ENCODE measurements at places on chromosomes 7 and 10.

DNA sequence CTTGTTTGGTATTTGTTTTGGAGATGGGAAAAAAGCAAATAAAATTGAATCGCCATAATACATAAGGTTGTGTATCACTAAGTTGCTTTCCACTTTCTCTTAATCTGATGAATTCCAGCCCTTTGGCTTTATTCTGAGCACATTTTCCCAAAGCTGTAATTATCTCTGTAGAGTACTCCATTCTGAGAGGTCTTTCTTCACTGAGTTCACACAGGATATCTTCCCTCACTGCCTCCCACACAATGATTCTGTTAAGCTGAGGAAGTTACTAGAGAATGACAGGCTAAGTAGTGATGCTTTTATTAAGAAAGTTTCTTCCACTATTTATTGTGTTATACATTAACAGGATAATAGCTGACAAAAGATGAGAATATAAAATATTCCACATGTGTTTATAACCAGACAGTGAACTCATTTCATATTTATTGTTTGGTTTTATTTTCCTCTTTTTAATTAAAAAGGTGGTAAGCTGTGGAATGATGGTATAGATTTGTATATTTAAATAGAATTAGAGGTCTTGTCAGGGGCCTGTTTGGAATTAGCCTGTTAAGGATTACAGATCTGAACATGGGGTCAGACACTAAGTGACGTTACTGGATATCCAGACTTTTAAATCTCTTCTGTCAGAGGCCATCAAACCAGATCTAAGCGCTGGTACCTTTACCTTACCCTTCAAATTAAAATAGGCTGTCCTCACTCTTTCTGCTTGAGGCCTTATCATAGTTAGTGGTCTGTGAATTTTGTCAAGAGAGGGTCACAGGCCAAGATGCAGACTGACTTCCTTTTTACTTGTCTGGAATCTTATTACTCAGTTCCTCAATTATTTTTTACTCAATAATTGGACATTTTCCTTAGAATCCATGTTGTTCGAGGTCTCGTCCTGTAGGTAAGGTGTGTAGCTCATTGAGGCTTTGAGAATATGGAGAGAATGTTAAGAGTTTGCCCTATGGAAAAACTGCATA is 8.4 kb downstream of the PLXDC2 start:
- no peak for DNase-seq

DNA sequence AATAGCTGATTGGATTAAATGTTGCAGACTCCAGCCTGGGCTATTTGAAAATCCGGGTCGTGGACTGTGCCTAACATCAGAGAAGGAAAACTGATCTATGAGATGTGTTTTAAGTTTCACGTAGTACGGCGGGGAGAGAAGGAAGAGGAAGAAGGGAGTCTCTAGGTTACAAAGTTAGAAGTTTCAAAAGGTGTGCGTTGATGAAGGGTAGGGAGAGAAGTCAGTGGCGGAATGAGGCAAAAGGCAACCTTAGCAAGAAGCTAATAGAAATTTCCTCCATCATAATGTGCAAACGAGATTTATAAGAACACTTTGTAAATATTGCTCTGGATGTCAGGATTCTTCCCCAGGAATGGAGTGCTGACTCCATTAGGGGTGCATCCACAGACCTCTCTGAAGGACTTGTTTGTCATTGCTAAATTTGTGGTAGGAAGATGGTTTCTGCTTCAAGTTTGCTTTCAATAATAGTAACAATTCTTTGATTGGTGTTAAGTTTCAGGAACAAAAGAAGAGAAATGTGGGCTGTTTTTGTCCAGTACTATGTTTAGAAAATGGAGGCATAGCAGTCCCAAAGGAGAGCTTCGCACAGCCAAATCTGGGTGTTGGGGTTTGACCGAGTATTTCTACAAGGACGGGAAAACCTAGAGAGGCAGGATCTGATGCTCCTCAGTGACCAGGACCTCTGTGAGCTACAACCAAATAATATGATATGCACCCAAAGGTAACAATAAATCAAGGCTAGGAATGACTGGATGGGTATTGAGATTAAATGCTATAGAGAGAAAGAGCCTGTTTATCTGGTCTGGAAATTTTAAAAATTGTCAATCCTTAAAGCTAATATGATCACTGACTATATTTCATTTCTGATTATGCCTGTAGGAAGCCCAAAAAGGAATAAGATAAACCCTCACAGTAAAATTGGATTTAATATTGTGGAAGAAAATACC is 8.2 kb downstream of the TWIST1 start:
- DNase-seq, result no peak

GRCh38 chr7:95646350-95646749 is 50.0 kb upstream of the PDK4 start:
- DNase-seq, result peak; percentile 23

DNA sequence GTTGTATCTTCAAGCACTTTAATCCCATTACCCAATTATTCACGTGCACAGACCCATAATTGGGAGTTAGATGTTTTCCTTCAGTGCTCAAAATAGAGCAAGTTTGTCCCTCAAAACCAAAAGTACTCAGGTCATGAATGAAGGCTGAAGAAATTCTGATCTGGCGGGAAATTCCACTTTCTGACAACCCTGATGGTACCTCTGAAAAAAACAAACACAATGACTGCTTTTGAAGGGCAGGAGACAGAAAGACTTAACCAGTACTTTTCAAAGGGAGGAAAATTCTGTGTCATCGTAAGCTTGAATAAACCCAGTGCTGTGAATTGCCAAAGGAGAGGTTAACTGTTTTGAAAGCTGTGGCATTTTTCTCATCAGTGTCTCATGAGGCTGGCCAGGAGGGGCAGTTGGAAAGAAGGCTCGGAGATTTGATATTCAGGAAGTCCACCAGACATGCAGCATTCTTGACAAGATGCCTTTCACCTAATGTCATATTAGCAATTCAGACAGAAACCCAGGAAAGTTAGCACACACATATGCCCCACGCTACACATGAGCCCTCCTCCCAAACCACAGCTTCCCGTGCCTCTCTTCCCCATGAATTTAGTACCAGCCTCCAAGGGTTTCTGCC is 347.0 kb downstream of the KCNMA1 start:
- DNase-seq, result no peak

DNA sequence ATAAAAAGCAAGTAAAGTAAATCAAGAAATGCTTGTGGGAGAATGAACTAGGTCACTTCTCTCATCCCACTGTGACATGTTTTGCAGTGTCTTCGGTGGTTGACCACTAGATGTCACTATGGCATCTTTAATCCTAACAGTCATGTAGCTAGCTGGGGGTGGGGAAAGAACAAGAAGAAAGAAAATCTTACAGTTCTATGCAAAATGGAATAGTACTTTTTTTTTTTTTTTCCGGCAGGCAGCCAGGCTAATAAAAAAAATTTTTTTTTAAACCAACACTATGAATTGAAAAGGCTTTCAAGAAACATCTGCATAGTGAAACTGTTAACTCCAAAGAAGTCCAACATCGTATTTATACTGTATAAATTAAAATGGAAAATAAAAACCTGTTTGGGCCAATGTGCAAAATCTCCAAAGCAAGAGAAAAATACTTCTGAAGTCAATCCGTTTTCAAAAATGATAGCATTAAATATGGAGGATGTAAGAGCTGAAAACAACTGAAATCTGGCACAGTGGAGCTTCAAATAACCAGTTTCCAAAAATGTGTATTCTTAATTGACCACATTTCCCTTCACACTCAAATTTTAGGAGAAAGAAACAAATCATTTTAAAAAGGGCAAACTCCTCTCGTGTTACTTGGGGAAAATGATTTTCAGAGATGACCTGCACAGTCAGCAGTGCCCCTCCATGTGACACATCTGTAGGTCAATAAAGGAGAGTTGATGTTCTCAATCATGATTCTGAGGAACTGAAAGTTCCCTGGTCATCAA is 38.5 kb downstream of the CDK1 start:
- peak; percentile 53 for DNase-seq

DNA sequence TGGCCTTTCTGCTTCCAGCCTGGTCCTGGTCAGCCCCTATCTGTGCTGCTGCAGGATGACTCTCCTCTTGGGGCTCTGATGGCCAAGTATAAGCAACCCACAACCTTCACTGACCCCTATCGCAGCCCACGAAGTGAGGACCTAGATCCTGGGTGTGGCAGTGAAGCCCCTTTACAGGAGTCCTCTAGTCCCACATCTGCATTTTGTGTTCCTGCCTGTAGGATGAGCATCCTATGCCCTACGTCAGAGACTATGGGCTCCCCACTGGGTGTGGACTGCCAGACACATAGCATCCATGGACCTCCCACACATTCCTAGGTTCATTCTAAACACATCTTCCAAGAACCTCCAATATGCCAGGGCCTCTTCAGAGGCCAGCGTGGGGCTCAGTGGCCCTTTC is 29.0 kb downstream of the ARHGAP22 start:
- no peak for DNase-seq

DNA sequence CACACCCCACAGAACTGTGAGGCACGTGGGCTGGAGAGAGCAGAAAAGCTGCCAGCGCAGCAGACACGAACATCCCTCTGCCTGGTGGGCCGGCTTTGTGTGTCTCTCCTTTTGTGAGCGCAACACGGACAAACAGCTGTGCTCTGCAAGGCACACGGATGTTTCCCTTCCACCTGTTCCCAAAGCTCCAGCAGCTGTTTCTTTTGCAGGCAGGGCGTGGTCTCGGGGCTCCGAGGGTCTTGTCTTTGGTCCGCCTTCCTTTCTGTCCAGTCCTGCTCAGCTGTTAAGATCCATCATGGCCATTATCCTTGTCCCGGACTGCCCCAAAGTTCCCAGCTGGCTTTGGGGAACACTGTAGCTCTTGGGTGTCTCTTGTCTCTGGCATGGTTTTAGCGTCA is 32.7 kb upstream of the SH2B2 start:
- no peak for DNase-seq

DNA sequence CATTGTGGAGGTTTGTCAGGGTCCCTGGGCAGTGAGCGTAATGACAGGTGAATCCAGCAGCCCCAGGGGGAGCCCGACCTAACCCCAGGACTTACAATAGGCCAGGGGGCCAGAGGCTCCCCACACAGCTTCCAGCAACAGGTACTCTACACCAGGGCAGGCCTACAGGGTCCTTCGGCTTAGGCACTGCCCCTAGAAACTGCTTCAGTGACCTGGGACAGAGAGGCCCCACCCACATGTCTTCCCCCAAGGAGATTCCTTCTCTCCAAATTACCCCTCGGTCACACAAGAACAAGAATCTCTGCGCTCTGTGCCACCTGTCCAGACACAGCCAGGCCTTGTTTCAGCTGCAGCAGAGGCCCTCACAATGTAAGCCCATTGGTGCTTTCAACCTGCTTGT is 24.4 kb downstream of the SKIDA1 start:
- DNase-seq, result no peak

- DNase-seq, result peak; percentile 58
These were observed 201.0 kb upstream of the IMMP2L start for GRCh38 chr7:111763221-111763801.

DNA sequence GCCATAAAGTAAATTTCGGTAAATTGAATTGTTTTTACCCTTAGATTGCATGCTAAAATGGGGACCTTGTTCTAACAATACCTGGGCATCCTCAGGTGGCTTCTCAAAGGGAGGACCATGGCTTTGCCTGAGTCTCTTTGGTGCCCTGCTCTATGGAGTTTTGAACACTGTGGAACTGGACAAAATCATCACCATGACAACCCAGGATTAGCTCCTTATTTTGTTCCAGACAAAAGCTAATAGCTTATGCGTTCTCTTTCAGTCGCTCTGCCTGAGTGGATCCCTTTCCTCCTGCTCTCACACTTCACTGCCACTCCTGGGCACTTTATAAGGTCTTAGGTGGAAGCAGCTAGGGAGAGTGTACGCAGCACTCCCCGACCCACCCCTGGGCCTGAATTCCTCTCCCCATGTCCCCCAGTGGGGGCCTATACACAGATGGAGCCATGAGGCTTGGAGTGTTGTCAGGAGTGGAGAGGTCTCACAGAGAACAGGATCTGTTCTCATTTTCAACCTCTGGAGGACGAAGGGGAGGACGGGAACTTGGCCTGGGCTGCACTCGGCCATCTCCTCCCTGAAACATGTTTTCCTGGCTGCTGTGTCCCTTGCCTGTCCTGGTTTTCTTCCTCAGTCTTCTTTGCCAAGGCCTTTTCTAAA is 19.0 kb downstream of the ADCYAP1R1 start:
- DNase-seq, result no peak

DNA sequence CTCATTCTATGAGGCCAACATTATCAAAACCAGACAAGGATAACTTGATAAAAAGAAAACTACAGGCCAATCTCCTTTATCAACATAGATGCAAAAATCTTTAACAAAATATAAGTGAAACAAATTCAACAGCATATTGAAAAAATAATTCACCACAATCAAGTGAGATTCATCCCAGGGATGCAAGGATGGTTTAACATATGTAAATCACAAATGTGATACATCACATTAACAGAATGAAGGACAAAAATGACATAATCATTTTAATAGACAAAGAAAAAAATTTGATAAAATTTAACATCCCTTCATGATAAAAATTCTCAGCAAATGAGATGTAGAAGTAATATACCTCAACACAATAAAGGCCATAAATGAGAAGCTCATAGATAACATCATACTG is 53.8 kb downstream of the TCAF1 start:
- no peak for DNase-seq

GRCh38 chr7:42235741-42236161 is 1.3 kb downstream of the GLI3 start:
- no peak for DNase-seq

GRCh38 chr7:106420736-106421135 is 136.0 kb upstream of the NAMPT start:
- no peak for DNase-seq

DNA sequence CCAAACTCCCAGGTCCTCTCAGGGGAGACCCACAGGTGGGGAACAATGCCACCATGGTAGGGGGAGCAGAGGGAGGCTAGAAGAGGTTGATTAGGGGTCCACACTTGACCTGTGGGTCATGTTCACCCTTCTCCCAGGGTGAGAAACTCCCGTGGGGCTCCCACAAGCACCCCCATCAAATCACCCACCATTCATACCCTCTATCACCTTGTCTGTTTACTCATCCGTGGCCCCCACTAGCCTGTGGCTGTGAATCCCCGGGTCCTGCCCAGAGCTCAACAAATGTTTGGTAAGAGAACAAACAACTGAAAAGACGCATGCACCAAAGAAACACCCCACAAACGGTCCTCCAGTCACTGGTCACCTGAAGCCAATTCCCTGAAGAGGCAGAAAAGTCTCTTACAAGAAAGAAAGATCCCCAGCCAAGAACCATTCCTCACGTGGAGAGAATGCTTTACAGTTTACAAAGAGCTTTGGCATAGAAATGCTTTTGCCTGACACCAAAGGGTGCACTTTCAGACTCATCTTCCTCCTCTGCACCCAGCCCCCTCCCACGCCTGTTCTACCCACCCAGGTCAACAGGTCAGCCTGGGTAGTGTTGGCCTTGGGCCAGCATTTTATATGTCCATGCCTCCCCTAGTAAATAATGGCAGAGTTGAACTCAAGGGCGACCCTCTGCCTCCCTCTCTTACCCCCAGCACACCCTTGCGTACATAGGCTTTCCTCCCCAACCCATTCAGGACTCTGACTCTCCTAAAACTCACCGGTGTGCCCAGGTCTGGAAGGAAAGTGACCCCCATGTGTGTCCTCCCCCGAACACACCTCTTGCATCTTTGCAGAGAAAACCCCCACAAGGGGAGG is 1.9 kb downstream of the ZCCHC24 start:
- DNase-seq, result no peak

DNA sequence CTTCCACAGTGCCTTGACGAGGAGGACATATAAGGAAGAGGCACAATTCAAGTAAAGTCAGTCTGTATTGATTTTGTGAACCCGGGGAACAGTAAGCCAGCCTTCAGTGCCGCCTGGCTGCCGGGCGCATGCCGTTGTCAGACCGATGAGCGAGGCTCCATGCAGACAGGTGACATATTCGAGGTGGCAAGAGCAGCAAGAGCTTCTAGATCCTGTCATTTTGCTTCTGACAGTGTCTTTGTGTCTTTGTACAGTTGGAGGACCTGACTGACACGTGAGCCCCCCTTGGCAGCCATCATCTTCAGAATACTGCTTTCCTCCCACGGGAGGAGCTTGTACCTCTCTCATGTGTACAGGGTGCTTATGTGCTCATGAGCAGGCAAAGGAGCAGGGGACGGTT is 387.5 kb upstream of the GALNT17 start:
- DNase-seq, result no peak

All from NCI-H2081 (cell line).